ENCODE measurements at places on chromosomes 12 and 14.

- peak; percentile 15 for DNase-seq
These were observed 70.0 kb downstream of the ARMH4 start for GRCh38 chr14:58082011-58082410.

DNA sequence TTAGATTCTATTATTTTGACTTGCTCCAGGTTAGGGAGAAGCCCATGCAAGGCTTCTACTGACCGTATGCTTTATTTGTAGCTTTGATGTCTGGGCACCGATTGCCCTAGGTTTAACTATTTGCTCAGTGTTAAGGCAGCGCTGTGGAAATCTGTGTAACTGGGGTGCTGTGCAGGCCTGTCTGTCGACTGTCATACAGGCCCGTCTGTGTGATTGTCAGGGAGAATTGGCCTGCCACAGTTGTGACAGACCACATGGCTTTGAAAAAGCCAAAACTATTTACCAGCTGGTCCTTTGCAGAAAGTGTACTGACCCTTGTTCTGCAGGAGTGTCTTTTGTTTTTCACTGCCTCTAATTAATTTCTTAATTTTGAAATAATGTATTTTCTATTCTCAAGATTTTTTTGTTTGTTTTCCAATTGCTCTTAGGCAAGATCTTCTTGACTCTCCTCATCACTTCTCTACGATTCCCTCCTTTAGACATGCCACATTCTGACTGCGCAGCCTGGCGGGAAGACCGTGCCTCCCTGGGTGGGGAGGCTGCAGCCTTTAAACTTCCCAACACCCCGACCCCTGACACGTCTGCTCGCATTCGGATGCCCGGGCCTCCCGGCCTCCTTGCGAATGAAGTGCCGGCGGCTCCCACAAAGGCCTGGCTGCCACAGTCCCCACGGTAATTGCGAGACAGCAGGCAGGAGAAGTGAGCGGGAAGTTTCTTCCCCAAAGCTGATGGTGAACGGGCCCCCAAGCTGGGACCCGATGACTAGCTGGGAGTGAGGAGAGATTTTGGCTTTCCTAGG, 99.0 kb upstream of the EVL start:
- no peak for DNase-seq

DNA sequence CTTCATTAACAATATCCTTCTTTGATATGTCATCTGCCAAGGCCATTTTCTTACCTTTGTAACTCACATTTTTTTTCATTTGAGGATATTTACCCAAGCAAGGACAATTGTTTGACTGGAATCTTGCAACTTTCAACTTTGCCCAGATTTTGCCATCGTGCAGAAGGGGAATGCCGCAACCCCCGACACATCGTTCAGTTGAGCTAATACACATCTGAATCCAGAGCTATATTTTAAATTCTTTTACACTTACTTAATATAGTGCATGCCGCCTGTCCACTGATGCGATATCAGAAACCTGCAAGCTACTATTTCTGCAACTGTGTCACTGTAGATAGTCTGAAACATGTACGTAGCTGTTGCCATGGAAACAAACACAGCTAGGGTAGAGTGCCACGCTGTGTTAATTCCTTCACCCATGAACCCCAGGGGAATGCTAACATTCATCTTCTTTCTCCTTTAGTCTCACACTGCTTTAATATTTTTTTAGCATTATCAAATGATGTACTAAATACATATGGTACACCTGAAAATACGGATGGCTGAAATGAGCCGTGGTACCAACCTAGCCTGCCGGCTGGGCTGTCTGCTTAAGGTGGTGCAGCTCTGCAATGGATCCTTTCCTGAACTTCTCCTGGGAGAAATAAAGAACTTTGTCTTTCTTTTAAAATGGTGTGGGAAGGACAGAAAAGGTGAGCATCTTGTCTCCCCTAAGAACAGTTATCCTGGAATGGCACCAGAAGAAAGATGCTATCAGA, 77.0 kb upstream of the FOXN3 start:
- peak; percentile 54 for DNase-seq

DNA sequence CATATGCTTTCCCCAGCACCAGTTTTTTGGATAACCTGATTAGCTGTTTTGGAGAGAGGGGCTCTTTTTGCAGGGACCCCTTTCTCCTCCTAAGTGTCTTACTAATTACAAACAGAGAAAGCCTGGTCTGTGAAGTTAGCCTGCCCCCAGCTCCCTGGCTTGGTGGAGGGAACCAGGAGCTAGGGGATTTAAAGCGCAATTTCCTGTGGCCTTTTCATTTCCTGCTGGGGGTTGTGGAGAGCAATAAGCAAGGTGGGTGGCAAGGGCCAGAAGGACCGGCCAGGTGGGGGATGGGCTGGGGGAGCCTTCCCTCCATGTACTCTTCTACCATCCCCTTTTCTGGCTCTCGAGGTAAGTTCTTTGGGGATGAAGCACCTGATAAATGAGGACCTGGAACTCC, 4.1 kb upstream of the CISTR start:
- no peak for DNase-seq

- no peak for DNase-seq
These were observed 82.1 kb downstream of the APAF1 start for GRCh38 chr12:98727196-98727595.

DNA sequence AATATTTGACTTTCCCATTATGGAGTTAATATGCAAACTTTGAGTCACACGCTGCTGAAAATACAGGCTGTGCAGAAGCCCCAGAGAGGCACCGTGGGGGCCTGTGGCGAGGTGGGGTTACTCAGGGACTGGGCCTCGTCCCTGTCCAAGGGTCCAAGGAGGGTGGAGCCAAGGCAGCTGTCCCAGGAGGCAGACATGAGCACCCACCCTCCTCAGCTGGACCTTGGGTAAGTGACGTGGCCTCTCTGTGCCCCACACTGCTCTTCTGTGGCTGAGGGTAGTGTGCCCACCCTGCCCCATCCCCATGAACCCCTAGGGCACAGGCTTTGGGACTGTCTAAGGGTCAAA, 39.4 kb downstream of the FAM222A start:
- DNase-seq: no peak

- no peak for DNase-seq
These were observed 286.6 kb downstream of the AACS start for GRCh38 chr12:125351788-125352187.

GRCh38 chr12:63978519-63978918, 134.0 kb downstream of the SRGAP1 start:
- DNase-seq: peak; percentile 75

DNA sequence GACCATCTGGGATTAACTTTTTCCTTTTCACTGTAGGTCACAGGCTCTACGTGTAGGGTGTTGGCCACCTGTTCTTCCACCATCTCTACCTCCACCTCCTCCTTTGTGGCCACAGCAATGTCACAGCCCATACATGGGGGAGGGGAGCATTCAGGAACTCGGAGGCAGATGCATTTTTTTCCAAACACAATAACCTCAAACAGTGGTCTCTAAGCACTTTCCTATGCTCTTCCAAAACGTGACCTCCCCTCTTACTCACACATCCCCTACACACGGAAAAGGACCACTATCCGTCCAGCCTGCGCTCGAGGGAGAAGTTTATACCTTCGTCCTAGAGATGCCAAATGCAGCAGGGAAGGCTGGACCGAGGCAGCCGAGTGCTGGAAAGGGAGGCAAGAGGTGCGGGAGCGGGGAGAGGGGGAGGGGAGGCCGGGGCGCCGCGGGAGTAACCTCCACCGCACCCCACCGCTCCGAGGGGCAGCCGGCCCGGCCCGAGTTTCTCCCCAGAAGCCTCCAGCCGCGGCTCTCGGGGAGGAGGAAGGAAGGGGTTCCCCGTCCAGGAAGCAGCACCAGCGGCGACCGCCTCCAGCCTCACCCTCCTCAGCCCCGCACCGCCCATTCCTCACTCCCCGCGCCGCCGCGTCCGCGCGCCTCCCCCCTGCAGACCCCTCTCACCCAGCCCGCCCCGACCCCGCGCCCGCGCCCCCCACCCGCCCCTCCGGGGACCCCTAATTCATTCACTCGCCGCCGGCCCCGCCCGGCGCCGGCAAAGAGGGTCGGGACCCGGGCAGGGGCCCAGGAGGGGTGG, 594 bp downstream of the KRAS start:
- no peak for DNase-seq

DNA sequence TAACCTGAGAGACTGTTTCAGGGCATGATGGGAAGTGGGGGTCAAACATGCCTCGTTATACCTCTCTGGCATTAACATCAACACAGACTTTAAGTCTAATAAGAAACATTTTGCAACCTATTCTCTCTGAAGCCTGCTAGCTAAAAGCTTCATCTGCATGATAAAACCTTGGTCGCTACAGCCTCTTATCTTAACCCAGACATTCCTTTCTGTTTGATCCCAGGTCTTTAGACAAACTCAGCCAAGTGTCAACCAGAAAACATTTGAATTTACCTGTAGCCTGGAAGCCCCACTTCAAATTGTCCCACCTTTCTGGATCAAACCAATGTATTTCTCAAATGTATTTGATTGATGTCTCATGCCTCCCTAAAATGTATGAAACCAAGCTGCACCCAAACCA, 9.1 kb downstream of the PPP2R3C start:
- DNase-seq: no peak

- no peak for DNase-seq
These were observed 276.6 kb downstream of the NRXN3 start for GRCh38 chr14:78446807-78447206.

DNA sequence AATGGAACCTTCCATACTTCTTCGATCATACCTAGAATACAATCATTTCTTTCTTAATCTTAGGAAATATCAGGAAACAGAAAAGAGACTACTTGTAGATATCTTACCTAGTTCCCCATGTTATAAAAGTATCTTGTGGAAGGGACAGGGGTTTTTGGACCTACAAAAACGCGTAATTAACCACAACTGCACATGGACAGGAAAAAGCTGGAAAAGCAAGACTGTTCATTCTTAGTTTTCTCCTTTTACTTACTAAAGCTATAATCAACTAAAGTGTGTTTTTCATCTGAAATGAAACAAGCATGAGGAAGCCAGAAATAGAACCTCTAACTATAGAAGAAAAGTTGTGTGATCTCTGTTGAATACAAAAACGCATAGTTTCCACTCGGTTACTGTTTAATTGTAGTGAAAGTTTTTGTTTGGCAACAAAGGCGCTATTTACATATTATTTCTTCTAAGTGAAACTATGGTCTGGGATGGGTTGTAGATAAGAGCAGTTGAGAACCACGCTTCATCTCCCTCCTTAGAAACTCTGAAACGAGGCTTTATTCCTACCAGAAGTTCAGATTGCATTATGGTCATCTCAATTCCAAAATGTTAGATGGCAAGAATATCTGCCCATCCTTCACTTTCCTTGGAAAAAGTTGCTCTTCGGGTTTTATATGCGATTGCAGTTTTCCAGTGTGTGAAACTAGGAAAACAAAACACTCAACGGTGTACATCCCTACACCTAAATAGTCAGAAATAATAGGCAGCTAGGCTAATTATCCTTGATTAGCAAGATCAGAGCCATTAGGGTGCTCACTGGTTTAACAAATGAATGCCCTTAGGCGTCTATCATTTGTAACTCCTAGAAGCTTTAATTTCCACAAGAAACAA, 1.1 kb downstream of the BCAT1 start:
- peak; percentile 25 for DNase-seq

DNA sequence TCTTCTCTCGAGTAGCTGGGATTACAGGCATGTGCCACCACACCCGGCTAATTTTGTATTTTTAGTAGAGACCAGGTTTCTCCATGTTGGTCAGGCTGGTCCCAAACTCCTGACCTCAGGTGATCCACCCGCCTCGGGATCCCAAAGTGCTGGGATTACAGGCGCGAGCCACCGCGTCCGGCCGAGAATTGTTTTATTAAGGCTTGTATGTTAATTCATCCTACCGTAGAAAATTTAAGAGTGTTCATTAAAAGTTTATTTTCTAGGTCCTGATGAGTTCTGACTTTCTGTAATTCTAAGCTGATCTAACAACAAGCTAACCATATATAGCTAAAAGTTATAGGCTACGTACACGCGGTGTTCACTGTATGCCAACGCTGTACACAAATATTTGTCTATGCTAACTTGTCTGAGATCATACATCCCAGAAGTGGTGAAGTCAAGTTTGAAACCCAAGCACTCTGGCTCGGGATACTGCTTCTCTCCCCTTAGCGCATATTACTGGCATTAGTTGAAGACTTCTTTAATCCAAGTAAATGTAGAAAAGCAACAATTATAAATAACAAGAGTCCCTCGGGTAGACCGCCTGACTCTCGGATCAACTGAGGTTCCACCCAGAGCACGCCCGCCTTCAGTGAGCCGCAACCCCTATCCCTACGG, 570 bp upstream of the MRPS35 start:
- DNase-seq: peak; percentile 78

DNA sequence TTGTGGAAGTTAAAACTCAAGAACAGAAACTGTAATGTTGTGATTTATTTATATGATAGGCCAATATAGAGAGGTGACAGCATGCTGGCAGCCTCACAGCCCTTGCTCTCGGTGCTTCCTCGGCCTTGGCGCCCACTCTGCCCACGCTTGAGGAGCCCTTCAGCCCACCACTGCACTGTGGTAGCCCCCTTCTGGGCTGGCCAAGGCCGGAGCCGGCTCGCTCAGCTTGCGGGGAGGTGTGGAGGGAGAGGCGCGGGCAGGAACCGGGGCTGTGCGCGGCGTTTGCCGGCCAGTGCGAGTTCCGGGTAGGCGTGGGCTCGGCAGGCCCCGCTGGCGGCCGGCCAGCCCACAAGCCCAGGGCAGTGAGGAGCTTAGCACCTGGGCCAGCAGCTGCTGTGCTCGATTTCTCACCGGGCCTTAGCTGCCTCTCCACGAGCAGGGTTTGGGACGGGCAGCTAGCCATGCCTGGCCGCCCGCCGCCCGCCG, 65.8 kb upstream of the SLC8A3 start:
- peak; percentile 40 for DNase-seq

- DNase-seq: no peak
These were observed 76.9 kb downstream of the LIN52 start for GRCh38 chr14:74161526-74162158.

GRCh38 chr14:29868000-29868399, 59.6 kb downstream of the PRKD1 start:
- DNase-seq: peak; percentile 50

- peak; percentile 79 for DNase-seq
These were observed 111.2 kb downstream of the CAPZA3 start for GRCh38 chr12:18849080-18849479.

DNA sequence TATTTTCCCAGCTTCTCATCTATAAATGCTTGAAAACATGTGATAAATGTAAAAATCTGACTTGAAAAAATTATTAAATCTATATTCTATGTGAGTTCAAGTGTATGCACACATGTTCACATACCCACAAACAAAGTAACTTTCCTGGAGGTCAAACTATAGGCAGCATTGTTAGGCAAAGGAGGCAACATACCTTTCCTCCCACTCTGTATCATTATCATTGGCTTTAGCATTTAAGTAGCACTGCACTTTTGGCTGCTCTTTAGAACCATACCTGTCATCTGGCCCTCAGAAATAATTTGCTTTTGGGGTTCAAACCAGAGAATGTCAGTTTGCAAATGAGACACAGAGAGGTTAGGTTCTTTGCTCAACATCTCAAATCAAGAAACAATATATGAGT, 102.4 kb upstream of the CCDC196 start:
- no peak for DNase-seq

DNA sequence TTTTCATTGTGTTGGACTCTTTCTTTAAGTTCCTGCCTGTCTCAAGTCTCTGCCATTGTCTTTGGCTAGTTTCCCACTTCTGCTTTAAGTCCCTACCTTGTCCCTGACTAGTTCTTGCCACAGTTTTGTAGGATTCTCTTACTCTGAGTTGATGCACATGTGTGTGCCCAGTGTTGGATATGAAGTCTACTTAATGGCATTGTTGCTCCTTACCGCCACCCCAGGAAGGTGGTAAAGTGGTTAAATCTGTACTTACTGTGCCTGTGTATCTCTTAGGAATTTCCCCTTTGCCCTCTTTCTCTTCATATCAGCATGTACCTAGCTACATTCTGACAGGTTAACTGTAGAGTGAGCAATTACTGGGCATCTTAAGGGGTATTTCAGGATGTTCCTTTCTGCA, 227.1 kb downstream of the NUBPL start:
- no peak for DNase-seq

GRCh38 chr14:63204407-63205043, at the start of gene RHOJ:
RHOJ (plus strand) TSS chr14:63204443; CDS start chr14:63204870, 427 bp downstream.
- DNase-seq: peak; percentile 47

Measured in fibroblast of lung (primary cell).